Stimulated activated effector memory CD8-positive, alpha-beta T cell treated with anti-CD3 and anti-CD28 coated beads, Interleukin-12 subunit alpha, Interleukin-12 subunit beta, amount 100 ng/mL, for 72 hours (primary cell): ENCODE measurements at places on chromosomes 3 and 15.

DNA sequence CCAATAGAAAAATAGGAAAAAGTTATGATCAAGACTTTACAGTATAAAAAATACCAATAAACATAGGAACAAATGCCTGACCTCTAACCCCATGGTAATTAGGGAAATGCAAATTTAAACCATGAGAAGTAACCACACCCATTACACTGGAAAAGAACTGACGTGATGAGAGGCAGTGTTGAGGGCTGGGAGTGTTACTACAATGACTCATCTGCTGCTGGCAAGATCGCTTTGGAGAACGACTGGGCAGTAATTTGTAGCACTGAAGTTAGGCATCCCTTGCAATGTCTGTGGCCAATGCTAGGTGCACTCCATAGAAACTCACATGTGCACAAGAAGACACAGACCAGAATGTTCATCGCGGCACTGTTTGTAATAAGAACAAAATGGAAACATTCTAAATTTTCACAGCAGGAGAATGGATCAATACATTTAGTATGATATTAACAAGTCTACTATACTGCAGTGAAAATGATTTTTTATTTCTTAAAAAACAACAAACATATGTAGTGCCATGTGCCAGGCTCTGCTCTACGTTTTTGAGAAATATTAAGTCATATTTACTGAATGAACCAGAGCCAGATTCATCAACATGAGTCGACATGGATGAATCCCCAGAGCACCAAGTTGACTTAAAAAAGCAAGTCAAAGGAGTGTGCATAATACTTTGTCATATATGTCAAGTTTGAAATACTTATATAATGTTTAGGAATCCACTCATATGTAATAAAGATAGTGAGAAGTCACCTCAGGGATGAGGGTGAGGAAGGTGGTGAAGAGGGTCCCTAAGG lies 37.6 kb upstream of the EPHB3 start:
- DNase-seq: no peak

DNA sequence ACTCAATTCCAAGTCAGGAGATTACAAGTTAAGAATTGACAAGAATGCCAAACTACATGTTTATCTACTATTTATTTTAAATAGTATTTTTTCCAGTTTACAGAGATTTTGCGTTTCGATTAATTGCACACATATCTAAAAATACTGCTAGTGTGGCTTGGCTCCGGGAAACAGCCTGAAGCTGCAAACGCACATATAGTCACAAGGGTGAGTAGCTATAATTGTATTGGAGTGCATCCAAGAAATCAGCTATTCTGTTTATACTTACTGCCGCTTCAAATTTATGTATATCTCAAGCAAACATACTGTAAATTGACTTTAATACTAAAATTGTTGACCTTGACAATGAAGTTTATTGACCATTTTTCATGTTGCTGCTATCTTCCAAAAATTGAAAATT lies 77.0 kb upstream of the PLSCR5 start:
- no peak for DNase-seq

DNA sequence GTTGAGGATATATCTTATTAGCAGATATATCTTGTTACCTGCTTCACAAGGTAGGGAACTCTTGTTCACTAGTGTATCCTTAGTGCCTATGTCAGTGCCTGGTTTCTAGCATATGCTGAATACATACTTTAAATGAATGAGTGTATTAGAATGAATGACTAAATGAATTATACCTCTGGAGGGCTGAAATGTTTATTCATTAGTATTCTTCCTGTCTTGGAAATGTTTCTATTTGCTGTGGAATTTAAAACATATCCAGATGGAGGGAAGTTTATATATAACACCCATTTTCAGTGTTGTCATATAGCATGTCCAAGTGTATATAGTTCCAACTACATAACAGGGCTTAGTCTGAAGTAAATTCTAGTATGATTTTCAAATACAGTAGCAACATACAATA lies 581.5 kb downstream of the TBL1XR1 start:
- DNase-seq: no peak

- DNase-seq: no peak
Measured at GRCh38 chr3:186125118-186125517, 16.2 kb upstream of the ETV5 start.

DNA sequence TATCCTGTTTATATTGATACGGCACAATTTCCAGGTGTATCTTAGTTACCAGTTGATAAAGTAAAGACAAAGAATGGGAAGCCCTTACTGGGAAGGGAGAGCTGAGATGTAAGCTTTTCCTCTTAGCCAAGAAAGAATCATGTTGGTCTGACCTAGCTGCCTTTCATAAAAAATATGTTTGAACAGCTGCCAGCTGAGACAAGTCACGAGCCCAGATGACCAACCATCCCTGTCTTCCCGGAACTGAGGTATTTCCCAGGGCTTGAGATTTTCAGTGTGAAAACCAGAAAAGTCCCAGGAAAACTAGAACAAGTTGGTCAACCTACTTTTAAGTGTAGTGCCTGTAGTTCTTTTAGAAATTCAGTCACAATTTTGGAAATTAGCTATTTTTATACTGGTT lies 3.6 kb upstream of the MYH15 start:
- no peak for DNase-seq

DNA sequence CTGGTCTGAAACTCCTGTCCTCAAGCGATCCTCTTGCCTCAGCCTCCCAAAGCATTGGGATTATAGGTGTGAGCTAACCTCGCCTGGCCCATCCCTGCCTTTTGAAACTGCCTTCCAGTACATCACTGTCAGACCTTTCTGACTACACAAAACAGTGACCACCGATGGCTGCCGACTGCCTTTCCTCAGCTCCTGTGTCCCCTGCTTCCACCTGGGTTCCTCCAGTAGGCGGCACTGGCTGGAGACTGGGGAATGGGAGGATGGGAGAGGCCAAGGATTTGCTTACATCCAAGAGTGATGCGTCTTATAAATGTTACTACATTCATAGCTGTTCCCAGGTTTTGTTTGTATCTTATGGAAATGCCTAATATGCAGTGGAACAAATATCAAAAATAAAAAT lies 242.8 kb downstream of the BBX start:
- no peak for DNase-seq

- DNase-seq: no peak
Measured at GRCh38 chr3:124560666-124561215, 169.5 kb upstream of the UMPS start.

DNA sequence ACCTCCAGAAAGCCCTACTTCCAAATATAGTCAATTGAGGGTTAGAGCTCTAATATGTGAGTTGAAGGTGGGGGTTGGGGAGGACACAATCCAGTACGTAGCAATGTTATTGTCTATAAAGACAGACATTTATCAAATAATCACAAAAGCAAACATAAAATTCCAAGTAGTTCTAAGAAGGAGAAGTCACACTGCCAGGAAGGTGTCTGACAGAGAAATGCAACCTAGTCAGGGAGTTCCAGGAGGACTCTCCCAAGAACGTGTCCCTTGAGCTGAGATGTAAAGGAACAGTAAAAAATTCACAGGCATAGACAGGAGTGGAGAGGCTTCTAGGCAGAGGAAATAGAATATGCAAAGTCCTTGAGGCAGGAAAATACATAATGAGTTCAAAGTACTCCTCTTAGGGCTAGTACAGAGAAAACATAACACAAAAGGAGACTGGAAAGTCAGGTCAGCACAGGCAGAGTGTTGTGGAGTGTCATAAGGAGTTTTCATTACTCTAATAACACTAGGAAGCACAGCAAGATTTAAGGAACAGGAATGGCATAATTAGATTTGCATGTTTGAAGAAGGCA lies 277.6 kb upstream of the STT3B start:
- no peak for DNase-seq

- no peak for DNase-seq
Measured at GRCh38 chr15:40100947-40101905, 7.5 kb downstream of the BMF start.

DNA sequence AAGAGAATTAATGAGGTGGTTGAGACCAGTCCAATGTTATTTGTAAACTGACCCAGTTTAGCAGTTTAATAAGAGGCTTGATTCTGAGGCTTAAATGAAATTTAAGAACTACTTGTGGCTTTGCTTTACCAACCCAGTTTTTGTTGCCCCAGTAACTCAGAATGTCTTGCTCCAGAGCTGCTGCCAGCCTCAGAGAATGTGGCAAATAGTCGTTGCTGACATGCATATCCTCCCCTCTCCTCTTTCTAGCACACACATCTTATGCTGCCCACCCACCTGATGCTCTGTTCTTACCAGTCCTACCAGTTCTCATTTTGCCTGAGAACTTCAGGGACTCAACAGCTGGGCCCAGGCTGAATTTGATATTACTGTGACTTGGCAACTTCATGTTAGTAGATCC lies 92.4 kb upstream of the TSC22D2 start:
- no peak for DNase-seq

DNA sequence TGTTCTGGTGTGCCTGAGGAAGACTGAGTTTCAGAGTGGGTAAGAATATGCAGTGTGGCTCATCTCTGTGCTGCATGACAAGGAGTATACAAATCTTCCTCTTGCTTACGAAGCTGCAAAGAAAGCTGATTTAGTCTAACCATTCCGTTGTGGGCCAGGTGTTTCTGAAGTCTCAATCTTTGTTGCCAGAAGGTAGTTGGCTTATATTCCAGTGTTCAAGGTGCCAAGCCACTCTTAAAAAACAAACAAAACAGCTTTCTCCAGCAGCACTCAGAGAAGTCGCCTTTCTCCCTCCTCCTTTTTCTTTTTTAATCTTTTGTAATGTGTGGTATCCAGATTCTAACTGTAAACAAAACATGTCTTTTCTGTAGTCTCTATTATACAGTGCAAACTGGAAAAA lies 872.4 kb downstream of the NAALADL2 start:
- no peak for DNase-seq

DNA sequence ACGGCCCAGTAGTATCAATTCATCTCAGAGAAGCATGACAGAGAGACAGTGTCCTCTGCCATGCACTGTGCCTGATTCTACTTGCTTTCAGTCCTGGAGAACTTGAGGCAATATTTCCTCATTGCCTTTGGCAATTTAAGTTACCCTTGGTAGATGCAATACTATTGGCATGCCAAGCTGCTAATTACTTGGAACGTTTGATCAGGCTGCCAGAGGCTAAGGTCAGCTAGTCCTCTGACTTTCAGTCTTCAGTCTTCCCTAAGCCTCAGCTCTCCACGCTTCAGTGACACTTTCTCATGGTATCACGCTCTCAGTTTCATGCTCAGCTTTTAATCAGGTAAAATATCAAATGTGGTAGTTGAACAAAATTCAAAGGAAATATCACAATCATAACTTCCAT lies 13.1 kb upstream of the OSBPL11 start:
- DNase-seq: no peak

DNA sequence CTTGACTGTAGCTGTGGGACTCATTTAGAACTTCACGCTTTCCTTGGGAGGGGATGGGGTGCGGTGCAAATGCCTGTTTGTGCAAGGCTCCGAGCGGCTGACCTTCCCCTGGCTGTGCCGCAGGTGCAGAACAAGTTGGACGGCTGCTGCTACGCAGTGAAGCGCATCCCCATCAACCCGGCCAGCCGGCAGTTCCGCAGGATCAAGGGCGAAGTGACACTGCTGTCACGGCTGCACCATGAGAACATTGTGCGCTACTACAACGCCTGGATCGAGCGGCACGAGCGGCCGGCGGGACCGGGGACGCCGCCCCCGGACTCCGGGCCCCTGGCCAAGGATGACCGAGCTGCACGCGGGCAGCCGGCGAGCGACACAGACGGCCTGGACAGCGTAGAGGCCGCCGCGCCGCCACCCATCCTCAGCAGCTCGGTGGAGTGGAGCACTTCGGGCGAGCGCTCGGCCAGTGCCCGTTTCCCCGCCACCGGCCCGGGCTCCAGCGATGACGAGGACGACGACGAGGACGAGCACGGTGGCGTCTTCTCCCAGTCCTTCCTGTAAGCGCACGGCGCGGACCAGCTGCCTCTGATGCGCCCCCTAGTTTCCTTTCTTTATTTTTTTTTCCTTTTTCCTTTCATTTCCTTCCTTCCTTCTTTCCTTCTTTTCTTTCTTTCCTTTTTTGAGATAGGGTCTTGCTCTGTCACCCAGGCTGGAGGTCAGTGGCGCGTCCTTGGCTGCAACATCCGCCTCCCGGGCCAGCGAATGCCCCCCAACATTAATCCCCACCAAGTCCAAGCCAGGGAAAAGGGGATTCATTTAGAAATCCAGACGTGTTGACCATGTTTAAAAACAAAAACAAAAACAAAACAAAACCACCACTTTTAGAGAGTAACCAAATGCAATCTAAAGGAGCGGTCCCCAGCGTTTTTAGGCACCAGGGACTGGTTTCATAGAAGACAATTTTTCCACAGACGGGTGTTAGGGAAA lies 42.7 kb downstream of the EIF2AK4 start:
- DNase-seq: no peak

DNA sequence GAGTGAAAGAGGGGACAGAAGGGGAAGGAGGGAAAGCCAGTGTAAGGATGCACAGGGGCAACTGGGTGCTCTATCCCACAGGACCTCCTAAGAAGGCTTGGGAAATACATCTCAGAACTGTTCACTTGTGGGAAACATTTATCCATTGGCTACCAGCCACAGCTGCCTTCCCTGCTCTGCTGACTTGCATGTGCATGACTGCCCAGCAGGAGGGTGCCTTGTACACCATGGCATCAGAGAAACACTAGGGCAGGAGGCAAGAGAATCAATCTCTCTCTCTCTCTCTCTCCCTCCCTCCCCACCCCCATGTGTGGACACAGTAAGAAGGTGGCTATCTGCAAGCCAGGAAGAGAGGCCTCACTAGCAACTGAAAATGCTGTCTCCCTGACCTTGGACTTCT lies 62.9 kb upstream of the ZBTB38 start:
- DNase-seq: no peak

DNA sequence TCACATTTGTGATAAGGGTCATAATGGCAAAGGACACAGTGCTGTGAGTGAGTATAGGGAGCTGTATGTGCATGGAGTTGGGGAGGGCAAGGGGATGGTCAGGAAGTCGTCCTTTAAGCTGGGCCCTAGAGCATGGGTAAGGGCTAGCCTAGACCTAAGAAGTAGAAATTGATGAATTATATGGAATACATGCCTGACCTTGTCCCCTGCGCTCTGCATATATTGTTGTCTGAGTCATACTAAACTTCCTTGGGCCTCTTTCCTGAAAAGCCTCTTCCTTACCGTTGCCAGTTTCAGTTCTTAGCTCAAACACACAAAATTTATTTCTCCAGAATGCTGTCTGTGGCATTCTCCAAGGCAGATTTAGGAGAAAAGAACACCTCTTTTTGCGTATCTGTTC lies 4.6 kb downstream of the SNRK start:
- DNase-seq: no peak

DNA sequence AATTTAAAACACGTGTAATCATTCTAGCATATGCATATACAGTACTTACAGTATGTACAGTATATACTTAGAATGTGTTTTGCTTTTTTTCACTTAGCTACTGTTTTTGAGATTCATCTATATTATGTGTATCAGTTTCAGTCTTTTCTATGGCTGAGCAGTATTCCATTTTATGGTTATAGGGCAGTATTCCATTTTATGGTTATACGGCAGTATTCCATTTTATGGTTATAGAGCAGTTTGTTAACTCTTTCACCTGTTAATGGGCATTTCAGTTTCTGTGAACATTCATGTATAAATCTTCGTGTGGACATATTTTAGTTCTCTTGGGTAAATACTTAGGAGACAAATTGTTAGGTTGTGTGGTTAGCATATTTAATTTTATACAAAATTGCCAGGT lies 40.9 kb downstream of the PDCD6IP start:
- no peak for DNase-seq
